NCI-H1694 (cell line): ENCODE measurements at places on chromosomes 2 and 18.

DNA sequence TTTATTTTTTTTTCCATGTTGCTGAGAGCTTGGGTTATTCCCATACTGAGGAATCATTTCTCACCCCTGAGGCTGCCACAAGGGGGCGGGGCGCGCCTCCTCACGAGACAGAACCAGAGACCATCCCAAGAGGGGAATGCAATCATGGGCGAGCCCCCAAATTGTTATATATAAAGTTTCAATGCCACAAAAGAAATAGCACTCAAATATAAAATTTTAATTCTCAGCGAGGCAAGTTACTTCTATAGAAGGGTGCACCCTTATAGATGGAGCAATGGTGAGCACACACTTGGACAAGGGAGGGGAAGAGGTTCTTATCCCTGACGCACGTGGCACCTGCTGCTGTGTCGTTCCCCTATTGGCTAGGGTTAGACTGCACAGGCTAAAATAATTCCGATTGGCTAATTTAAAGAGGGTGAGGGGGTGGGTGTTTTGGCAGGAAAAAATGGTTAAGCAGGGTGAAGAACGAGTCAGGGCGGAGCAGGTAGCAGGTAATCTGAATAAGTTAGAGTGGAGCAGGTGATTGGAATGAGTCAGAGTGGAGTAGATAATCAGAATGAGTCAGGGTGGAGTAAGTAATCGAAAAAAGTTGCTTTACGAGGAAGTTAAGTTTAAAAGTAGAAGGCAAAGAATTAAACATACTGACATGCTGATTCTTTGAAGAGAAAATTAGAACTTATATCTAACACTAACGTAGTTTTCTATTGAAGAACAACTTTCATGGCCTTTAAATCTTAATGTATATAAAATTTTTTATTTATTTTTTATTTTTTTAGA, 177.5 kb downstream of the MTCL1 start:
- peak; percentile 15 for DNase-seq

GRCh38 chr2:141611981-141612380, 518.8 kb downstream of the LRP1B start:
- DNase-seq, result no peak

DNA sequence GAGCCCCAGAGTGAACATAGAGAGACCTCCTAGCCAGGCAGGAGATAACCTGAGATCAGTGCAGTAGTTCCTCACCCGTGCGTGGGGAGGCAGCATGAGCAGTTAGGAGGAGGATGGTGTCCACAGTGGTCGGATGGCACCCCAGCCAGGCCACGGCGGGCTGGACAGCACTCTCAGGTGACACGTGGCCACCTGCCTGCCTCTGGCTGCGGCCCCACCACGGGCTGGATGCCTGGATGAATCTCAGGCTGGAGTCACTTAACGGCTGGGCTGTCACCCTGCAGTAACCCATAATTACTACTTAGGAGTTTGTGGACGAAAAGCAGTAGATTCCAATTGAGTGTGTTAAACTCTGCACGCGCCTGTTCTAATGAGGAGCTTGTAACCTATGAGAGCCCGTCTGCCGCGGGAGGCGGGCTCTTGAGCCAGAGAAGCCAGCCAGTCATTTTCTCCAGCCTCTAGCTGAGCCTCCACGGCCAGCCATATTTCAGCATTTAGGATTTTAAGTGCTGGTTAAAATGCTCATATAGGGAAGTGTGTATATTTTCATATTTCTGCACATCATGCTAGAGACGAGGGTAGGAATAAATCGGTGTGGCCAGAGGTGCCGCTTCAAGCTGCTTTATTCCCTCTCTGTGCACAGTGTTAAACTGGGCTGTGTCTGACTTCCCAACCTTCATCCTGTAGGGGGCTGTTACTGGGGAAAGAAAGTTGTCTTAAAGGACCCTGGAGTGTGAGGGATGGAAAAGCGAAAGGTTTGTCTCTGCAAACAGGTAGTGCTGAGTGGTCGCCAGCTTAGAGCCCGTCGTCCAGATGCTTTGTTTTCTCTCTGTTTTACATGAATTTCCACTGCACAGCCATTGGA, 144.0 kb downstream of the GLI2 start:
- DNase-seq, result no peak

GRCh38 chr2:203988500-203989260, 52.1 kb downstream of the ICOS start:
- no peak for DNase-seq

- no peak for DNase-seq
Measured at GRCh38 chr2:12433626-12433990, 283.1 kb upstream of the TRIB2 start.

DNA sequence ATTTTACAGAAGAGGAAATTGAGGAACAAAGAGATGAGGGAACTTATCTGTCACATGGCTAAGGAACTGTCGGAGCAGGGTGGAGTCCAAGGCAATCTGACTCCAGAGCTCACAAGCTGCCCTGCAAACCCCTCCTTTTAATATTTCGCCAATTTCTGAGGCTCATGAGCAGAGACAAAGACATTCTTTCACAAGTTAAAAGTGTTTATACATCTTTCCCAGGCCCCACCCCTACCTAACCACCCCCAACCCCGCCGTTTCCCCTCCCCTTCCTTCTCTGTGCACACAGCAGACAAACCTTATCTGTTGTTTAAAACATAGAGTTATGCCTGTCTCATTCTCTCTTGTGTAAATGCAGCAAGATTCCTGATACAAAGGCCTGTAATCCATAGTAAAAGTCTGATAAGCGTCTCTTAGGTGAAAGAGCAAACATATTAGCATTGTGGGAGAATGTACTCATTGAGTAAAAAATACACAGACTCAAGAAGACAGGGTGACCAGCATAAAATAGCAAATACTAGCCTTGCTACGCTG, 44.3 kb downstream of the EPHA4 start:
- no peak for DNase-seq

DNA sequence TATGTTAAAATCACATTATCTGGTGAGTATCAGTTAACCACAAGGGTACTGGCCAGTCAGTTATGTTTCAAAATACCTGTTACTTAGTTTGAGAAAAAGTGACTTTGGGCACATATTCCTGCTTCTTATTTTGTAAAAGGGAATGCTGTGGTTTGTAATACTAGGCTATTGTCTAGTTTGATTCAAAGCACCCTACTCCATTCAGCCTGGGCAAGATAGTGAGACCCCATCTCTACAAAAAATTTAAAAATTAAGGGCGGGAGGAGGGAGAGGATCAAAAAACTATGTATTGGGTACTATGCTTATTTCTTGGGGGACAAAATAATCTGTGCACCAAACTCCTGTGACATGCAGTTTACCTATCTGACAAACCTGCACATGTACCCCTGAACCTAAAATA, 18.9 kb downstream of the MBD5 start:
- DNase-seq, result no peak

DNA sequence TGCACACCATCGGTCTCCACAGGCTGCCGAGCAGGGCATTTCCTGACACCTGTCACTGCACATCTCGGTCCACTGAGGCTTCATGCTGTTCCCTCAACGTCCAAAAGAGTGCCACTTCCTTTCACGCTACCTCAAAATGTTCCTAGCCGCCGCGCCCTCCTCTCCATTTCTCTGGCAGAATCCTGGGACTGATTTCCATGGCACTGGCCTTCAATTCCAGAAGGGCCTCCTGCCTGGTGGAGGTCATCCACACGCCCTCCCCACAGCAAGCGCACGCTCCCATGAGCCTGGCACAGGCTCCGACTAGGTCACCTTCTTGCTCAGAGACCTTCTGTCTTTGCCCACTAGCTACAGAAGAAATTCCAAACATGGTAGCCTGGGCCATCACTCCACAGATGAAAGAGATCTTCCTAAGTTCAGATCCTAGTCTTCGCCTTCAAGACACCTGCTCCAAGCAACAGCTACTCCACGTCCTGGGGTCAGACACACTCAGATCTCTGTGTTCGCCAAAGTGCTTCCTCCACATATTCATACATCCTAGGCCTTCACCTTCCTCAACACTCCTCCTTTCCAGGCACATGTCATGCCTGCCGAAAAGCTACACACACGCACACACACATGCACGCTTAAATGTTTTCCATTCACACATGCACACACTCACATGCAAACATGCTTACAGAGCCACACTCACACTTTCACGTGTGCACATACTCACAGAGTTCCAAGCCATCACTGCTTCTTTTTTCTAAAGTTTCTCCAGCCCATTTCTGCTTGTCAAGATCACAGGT, 94.0 kb downstream of the PXDN start:
- DNase-seq, result no peak

DNA sequence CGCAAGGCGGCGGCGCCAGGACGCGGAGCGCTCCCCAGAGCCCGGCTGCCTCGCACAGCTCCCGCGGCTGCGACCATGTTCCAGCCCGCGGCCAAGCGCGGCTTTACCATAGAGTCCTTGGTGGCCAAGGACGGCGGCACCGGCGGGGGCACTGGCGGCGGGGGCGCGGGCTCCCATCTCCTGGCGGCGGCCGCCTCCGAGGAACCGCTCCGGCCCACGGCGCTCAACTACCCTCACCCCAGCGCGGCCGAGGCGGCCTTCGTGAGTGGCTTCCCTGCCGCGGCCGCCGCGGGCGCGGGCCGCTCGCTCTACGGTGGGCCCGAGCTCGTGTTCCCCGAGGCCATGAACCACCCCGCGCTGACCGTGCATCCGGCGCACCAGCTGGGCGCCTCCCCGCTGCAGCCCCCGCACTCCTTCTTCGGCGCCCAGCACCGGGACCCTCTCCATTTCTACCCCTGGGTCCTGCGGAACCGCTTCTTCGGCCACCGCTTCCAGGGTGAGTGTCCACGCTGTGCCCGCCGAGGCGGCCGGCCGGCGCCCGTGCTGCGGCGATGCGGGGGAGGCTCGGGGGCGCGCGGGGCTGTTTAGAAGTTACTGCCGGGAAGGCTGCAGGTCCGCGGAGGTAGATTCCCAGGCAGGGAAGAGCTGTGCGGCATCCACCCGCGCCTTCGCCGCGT, 696 bp downstream of the EMX1 start:
- DNase-seq, result no peak

DNA sequence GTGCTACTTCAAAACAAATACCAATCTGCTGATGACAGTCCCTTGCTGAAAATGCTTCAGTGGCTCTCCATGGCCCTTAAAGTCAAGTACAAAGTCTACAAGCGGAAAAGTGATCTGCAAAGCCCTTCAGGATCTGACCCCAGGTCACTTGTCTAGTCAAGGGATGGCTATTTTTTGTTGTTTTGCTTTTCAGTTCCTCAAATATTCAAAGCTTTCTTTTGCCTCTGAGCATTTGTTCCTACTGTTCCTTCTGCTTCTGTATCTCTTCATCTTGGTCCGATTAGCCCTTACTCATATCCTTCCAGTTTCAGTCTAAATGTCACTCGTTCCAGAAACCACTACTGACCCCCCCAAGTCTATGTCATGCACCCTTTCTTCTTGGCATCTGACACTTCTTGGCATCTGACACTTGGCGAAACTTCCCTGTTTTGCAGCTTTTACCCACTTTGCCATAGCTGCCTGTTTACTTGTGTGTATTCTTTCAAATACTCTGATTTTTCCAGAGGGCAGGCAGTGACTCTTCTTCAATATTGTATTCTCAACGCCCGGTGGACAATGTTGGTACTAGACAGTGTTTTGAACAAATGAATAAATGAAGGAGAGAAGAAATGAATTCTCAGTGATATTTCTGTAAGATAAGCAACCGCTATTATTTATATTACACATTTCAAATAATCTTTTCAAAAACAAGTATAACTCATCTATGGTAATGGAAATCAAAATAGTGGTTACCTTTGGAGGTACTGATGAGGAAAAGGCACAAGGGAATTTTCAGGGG, 175.9 kb upstream of the FN1 start:
- no peak for DNase-seq

DNA sequence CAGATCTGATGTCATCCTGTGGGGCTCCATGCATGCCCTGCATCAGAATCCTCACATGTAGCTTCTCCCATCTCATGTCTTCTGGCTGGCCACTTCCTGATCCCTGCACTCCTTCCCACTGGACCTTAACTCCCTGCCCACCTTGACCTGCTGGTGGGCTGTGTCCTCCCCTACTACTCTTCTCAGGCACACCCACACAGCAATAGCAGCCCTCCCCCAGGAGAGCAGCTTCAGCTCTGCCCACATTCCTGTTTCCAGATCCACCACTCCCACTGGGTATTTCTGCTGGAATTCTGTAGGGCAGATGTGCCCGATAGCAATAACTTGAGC, 137.0 kb upstream of the HS6ST1 start:
- no peak for DNase-seq

DNA sequence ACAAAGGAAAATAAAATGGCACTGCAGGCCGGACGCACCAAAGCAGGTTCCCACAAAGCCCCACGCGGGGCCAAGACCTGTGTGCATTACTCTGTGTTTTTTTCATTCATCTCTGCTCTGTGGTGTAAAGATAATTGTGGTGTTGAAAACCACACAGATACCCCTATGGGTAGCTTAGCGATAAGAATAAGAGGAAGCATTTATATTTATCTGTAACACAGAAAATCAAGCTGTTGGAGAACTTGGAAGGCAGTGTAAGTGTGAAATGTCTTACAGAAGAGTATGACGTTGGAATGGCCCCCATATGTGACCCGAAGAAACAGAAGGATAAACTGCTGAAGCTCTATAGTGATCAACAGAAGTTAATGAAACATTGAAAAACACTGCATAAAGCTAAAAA, 20.3 kb upstream of the MARCO start:
- DNase-seq, result no peak

DNA sequence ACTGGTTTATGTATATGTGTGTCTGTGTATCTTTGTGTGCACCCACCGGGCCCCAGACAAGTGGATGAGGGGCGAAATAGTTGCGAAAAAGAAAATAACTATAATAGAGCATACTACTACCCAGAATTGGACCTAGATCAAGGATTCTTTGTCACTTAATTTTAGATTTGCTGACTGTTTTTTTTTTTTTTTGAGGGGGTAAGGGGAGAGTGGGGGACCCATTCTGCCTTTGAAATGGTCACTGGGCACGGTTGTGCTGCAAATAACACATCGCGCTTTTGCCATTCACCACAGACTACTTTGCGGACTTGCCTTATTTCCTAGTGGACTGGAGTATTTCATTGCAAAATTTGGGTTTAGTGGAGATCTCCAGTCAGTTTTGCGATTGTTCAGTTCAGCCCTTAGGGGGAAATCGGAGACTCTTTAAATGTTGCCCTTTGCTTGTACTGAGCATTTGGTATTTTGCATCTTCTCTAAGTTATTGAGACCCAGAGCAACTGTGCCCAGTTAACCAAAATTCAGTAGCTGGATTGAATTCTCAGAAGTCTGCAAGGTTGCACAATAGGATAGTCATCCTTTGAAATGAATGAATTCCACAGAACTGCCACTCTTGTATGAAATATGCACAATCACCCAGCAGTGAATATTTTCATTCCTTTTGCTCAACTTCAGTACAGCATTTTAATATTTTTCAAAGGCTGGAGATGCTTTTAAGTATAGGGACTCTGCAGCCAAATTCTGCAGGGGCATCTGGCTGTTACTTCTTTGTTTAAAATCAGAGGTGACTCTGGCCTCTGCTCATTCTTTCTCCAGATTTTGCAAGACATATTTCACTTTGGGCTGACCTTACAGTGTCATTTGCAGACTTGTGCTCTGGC, 2.9 kb downstream of the TRIB2 start:
- DNase-seq, result no peak
